ENCODE measurements at places on chromosomes 3 and 15.

- peak; percentile 70 for DNase-seq
Observed at GRCh38 chr3:56269755-56270535, 198.3 kb downstream of the ERC2 start.

DNA sequence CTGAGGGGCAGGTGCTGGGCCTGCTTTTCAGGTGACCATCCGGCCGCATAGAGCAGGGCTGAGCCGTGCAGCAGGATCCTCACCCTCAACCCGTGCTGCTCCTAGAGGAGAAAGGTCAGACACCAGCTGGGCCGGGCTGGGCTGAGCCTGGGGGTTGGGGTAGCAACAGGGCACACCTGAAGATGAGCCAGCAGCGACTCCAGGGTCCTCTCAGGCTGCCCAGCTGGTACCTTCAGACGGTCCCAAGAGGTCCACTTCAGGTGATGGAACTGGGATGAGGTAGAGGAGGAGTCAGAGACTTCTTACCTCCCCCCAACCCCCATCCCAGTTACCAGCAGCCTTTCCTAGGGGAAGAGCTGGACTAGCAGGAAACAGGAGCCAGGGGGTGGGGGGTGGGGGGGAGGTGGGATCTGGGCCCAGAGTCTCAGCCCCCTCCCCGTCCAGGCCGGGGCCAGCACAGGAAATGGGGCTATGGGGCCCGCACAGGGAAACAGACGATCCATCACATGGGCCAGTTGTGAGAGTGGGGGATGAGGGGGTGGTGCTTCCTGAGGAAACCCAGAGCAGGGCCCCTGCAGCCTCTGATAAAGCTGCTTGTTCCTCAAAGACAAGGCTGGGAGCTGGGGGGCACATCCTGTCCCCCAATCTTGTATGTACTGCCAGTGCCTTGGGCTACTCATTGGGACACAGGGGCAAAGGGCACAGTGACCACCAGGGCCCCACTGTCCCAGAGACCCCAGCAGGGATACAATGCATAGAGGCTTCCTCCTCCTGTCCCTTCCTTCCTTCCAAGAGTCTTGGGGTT is 3.0 kb downstream of the INKA1 start:
- DNase-seq: peak; percentile 95

DNA sequence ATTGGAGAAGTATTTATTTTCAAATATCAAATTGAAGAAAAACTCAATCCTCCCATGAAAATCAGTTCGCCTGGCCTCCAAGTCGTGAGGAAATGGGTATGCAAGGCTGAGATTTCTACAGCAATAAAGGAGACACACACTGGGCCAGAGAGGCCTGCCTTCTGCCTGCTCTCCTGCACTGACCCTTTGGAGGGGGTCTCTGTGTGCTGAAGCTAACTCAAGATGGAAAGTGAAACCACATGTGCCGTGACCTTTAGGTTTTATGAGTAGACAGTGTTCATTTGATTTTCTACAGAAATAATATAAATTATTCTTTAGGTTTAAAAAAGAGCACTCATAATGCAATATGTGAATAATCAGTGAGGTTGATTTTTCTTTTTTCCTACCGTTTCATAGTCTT is 11.9 kb upstream of the SLC22A13 start:
- no peak for DNase-seq

GRCh38 chr15:35443376-35443775 is 102.6 kb downstream of the DPH6 start:
- DNase-seq: no peak

DNA sequence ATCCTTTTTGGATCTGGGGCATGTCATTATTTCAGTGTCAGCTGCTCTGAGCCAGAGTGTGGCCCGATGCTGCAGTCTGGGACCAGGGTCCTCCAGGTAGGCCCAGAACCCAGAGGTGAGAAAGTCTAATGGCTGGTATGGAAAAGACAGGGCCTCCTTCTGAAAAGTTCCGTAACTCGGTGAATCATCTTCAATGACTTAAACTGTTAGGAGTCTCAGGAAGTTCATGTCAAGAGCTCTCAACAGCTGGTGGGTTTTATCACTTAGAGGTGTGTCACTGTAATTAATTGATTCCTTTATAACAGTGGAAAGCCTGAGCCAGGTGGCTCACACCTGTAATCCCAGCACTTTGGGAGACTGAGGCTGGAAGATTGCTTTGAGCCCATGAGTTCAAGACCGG is 28.5 kb upstream of the PDE8A start:
- DNase-seq: no peak

GRCh38 chr15:44194323-44195150 is 534 bp downstream of the FRMD5 start:
- DNase-seq: no peak

DNA sequence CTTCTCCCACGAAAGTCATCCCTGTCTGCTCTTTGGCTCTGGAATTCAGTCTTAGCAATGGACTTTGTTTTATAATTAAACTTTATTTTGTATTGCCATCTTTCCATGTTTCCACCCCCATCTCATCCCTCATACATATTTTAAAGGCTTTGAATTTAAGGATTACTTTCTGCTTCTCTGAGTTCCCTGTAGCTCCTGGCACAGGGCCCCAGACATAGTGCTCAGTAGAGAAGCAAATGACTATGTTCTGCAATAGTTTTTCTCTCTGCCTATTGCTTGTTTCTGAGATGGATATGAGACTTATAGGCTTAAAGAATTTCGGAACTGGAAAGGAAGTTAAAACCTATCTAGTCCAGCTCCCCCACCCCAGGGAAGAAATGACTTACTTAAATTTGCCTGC is 197.0 kb downstream of the LPP start:
- no peak for DNase-seq

- DNase-seq: no peak
Observed at GRCh38 chr3:11021611-11022011, 29.1 kb downstream of the SLC6A1 start.

GRCh38 chr3:52846432-52846965 is 11.7 kb upstream of the MUSTN1 start:
- DNase-seq: no peak

DNA sequence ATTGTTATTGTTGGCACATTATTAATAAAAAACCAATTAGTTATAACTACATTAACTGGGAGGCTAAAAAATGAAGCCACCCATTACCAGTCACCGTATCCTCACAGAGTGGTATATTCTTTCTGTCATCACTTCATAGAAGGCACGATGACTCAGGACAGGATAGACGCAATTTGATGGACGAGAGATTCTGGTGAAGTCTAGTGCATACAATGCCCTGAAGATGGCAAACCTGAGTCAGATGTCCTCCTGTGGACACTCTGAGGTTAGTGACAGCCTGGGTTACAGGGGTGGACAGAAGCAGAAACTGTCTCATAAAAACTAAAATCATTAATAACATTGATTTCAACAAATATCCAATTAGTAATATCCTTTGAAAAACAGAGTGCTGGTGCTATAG is 150.3 kb downstream of the SLC9A9 start:
- no peak for DNase-seq

DNA sequence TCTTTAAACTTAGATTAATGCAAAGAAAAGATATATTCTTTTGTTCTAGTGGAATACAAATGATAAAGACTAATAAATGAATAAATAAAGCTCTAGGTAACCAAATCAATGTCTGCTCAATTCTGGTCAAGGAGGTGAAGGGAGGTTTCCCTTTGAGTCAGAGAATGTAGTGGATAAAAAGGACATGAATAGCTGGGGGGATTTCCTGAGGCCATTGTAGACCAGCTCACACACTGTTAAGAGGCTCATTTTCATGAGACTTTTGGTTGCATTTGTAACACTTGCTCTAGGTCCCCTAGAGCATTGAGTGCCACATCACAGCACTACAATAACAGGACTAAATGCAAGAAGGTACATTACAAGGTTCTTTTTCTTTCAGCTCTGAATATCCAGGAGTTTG is 170.7 kb downstream of the TIGIT start:
- no peak for DNase-seq
